CD4-positive, CD25-positive, alpha-beta regulatory T cell (primary cell): ENCODE measurements at places on chromosomes 6 and 20.

GRCh38 chr6:72132427-72132826 is 246.1 kb downstream of the RIMS1 start:
- DNase-seq = no peak

GRCh38 chr6:55281215-55281614 is 46.1 kb upstream of the GFRAL start:
- no peak for DNase-seq

DNA sequence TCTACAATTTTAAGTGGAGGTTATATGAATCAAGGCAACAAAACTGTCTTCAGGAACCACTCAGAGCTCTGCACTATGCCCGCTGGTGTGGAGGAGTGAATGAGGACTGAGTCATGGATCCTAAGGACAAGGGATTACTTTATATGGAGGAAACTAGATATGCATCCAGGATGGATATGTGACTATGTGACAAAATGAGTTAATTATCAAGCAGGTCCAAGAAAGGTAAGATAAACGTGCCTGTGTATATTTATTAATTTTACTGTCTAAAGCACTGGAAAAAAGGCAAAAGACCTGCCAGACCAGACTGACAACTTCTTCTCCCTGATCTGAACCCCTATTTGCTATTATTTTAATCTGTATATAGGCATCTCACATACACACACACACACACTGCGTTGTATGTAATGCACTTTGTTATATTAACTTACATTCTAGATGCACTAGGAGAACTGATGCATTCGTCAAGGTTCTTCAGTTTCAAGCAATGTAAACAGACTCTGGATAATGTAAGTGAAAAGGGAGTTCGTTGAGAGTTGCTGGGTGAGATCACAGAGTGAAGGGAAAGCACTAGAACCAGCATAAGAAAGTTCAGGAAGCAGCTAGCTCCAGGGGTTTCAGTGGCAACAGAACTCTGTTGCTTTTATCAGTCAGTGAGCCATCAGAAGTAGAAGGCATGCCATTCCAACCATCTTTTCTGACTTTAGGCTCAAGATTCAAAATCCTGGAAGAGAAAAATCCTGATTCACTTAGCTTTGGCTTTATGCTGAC is 26.4 kb upstream of the ADGRG6 start:
- DNase-seq = no peak

DNA sequence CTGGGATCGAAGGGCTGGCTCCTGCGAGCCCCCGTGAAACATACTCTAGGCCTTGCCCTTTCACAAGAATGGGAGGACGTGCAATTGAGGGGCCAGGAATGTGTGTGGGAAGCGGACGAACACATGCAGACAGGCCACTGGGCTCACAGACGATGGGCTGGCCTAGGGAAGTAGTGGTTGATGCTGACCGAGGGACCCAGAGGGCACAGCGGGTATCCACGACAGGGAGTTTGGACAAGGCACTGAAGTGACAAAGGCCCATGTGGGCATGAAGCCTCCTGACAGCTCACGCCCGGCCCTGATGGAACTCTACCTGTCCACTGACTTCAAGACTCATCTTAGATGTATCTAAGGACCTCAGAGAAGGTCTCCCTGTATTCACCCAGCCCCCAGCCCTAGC is 52.2 kb downstream of the MYH7B start:
- no peak for DNase-seq

DNA sequence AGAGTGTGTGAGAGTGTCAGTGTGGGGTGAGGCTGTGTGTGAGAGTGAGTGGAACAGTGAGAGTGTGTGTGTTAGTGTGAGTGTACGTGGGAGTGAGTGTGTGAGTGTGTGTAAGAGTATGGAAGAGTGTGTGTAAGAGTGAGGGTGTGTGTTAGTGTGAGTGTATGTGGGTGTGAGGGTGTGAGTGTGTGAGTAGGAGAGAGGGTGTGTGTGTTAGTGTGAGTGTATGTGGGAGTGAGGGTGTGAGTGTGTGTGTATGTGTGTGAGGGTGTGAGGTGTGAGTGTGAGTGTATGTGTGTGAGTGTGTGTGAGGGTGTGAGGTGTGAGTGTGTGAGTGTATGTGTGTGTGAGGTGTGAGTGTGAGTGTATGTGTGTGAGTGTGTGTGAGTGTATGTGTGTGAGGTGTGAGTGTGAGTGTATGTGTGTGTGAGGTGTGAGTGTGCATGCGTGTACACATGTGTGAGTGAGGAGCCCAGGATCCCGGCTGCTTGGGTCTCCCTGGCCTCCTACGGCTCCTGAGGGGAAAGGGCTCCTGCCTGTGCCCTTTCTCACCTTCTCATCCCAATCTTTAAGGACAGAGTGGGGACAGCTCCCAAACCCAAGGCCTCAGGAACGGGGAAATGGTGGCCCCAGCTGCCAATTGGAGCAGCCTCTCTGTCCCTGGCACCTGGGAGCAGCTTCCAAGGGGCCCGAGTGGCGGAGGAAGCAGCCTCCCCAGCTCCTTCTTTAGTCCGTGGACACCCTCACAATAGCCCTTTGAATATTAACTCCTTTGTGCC is 100.2 kb downstream of the PSMB1 start:
- no peak for DNase-seq

GRCh38 chr20:2753461-2754040 is 46.9 kb downstream of the CPXM1 start:
- DNase-seq = no peak

GRCh38 chr6:105005451-105005850 is 48.5 kb downstream of the LIN28B start:
- DNase-seq = no peak

- DNase-seq = peak; percentile 83
These were observed 99.1 kb downstream of the CDH26 start for GRCh38 chr20:60057123-60057865.

- DNase-seq = no peak
These were observed 853.8 kb downstream of the MAFB start for GRCh38 chr20:39835130-39835842.

GRCh38 chr20:2047456-2048092 is 53.7 kb upstream of the PDYN start:
- DNase-seq = no peak

DNA sequence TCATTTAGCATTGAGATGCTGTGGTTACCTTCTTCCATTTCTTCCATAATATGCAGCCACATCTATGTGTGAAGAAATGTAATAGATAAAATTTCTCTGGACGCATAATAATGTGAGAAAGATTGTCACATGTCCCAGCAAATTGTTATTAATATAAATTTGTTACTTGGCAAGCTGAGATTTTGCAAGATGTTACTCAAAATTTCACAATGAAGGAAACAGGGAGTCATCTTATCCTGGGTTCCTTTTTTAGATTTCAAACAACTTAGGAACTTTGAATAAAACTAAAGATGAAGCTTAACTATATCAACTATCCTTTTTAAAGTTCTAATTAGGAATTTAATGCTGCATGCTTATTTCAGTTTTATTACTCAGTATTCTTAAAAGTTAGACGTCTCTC is 3.6 kb downstream of the ESR1 start:
- DNase-seq = no peak

DNA sequence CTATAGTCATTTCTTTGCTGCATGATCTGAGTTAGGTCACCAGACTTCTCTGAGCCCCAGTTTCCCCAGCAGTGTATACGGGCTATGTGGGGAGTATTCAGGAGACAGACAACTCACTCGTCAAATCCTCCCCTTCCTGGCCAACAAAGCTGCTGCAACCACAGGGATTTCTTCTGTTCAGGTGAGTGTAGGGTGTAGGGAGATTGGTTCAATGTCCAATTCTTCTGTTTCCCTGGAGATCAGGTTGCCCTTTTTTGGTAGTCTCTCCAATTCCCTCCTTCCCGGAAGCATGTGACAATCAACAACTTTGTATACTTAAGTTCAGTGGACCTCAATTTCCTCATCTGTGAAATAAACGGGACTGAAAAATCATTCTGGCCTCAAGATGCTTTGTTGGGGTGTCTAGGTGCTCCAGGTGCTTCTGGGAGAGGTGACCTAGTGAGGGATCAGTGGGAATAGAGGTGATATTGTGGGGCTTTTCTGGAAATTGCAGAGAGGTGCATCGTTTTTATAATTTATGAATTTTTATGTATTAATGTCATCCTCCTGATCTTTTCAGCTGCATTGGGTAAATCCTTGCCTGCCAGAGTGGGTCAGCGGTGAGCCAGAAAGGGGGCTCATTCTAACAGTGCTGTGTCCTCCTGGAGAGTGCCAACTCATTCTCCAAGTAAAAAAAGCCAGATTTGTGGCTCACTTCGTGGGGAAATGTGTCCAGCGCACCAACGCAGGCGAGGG is 594 bp upstream of the CDKN1A start:
- no peak for DNase-seq

- DNase-seq = no peak
These were observed 76.6 kb downstream of the F13A1 start for GRCh38 chr6:6243846-6244245.

- no peak for DNase-seq
These were observed 31.2 kb downstream of the CHMP4B start for GRCh38 chr20:33842346-33842745.

DNA sequence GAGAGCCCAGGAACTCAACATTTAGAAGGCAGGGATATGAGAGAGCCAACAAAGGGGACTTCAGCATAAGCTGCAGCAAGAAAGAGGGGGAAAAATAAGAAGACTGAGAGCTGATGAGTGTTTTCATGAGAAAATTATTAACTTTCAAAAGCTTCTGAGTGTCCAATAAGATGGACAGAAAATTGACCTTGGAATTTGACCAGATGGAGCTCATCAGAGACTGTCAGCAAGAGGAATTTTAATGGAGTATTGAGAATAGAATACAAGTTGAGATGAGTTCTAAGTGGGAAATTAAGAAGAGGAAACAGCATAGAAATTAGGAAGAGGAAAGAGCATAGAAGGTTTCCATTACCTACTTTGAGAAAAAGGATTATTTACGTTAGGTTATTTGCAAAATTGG is 428.2 kb downstream of the LMBRD1 start:
- no peak for DNase-seq

- DNase-seq = no peak
These were observed 27.0 kb downstream of the RPRD1B start for GRCh38 chr20:38060536-38060935.

DNA sequence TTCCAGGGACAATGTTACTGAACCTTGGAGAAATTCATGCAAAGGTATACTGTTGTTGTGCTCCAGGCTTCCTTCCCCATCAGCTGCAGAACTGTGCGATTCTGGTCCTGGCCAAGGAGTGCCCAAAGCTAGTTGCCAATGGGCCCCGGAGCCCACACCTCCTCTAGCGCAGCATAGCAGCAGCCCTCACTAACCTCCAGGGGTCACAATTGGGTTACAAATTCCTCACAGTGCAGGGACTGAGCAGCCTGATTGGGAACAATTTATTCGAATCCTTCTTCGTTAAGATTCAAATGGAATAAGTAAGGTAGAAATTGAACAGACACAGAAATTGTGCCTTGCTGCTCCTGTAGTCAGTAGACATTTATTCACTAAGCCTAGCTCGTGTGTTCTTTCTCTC is 284.9 kb downstream of the PRKN start:
- no peak for DNase-seq

DNA sequence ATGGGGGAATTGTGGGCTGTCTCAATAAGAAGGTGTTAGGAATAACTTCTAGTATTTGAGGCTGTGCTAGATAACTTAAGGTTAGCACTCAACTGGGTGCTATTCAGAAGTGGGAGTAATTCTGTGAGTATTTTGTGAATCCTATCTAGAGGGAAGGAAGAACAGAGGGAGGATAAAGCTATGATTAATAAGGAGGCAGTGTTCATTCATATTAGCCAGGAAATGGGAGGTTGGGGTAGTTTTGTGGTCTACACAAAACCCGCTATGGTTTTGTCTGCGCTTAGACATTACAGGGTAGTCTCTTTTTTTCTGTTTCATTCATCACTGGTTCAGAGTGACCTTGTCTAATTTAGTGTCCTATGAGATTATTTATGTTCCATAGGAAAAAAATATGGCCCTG is 341.0 kb downstream of the ARHGAP18 start:
- DNase-seq = no peak

GRCh38 chr6:36380166-36380565 is 7.3 kb downstream of the ETV7 start:
- no peak for DNase-seq

- DNase-seq = no peak
These were observed 404.3 kb upstream of the SLC35B3 start for GRCh38 chr6:8839626-8840025.

- DNase-seq = no peak
These were observed 198.7 kb upstream of the CEP162 start for GRCh38 chr6:84425971-84426705.

- no peak for DNase-seq
These were observed 14.7 kb downstream of the CLDN20 start for GRCh38 chr6:155278319-155279049.

DNA sequence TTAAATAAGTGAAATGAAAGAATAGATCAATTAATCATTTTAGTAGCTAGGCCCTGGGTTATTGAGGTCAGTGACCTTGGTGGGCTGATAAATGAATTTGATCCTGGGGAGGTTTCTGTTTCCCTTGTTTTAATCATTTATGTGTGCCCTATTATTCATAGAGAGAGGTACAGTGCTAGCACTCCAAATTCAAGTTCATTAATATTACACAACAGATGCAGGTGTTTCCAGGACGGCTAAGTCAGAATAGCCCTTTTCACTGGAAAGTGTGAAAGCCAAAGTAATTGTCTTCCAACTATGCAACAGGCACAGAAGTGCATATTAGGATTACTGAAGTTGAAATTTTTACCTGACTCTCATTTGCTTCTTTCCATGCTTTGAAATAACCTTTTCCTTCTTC is 61.7 kb upstream of the SGK1 start:
- no peak for DNase-seq

GRCh38 chr20:10513931-10514575 is 78.9 kb downstream of the SLX4IP start:
- DNase-seq = no peak

GRCh38 chr6:3948866-3949265 is 99.7 kb downstream of the FAM50B start:
- DNase-seq = no peak

GRCh38 chr20:2756056-2756611 is 44.3 kb downstream of the CPXM1 start:
- DNase-seq = no peak

DNA sequence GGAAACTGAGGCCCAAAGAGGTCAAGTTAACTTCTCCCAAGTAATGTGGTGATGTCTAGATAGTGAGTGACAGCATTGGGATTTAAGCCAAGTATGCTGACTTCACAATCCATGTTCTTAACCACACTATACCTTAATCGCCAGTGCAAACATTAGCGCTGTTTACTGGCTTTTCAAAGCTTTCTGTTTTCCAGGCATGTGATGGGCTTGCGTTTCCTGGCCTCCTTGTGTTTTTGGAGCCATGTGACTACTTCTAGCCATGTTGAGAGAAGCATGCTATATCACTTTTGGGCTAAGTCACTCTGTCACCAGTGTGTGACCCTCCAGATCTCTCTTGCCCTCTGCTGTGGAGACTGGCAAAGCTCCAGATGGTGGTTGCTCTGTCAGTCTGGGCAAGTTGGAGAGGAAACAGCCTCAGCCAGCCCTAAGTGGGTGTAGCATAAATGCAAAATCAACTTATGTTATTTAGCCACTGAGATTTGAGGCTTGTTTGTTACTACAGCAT is 76.9 kb downstream of the ANKRD6 start:
- no peak for DNase-seq

GRCh38 chr6:138162111-138162954 is 594 bp downstream of the ARFGEF3 start:
- no peak for DNase-seq

- DNase-seq = no peak
These were observed 23.0 kb downstream of the PYGB start for GRCh38 chr20:25270829-25271251.
